Ascending aorta (tissue), 2 donors: ENCODE measurements at places on chromosomes 13 and 19.

DNA sequence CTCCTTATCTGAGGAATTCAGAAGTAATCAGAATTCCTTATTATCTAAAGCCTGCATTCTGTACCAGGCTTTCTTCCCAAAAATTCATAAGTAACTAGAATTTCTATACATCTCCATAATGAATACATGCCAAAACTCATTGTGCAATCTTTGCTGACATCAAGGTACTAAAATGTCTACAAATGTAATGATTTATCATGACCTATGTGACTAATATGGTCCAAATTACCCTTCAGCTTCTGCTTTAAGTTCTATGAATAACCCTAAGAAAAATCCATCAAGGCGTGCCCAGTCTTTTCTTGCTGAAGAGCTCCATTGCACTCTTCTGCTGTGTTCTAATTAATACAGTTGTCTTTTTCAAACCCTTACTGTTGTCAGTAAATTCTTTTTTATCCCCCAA lies 58.5 kb upstream of the SLITRK1 start:
- no peaks in the 10 kb centered on the region for H3K27me3 ChIP-seq
- no peaks in the 10 kb centered on the region for H3K36me3 ChIP-seq
- no peak for DNase-seq
- H3K4me1 ChIP-seq: no peaks in the 10 kb centered on the region

- no peaks in the 10 kb centered on the region for H3K4me1 ChIP-seq
- H3K4me3 ChIP-seq: no peak overlapping the region
- no peaks in the 10 kb centered on the region for H3K27me3 ChIP-seq
- no peaks in the 10 kb centered on the region for H3K36me3 ChIP-seq
Measured at GRCh38 chr13:114222461-114222968, 12.2 kb upstream of the CDC16 start.

DNA sequence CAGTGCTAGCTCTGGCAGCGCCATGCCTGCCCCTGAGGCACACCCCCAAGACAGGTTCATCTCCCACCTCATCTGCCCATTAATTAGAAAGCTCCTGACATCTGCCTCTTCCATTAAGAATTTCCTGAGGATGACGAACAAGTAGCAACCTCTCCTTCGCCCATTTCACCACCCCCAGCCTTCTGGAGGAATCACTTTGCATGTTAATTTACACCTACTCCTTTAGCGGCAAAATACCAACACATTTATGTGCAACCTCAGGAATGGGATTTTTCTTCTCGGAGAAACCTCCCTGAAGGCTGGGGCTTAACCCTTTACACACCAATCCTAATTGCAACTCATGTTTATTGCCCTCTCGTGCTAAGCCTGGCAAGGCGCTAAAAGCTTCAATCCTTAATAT lies 13.8 kb downstream of the SLC7A1 start:
- H3K27me3 ChIP-seq: no peaks in the 10 kb centered on the region
- H3K27ac ChIP-seq: no peak overlapping the region
- H3K36me3 ChIP-seq: no peaks in the 10 kb centered on the region
- H3K4me1 ChIP-seq: no peaks in the 10 kb centered on the region
- no peak overlapping the region for H3K4me3 ChIP-seq
- DNase-seq: no peak

DNA sequence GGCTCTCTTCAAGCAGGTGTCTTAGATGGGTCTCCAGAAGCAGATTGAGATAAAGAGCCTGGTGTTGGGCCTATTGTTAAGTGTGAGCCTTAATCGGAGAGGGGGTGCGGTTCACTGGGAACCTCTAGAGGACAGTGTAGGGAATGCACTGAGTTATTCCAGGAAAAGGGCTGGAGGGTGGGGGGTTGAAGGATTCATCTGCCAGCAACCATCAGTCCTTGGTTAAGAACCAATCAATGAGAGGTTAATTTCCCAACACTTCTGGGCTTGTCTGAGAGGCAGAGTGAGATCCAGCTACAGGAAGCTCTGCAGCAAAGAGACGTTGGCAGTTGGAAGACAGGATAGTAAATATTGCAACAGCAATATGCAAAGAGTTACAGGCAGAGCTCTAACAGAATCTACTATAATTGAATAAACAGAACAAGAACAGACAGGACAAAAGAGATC lies 28.7 kb downstream of the CYP4F2 start:
- H3K27ac ChIP-seq: no peak overlapping the region
- no peaks in the 10 kb centered on the region for H3K36me3 ChIP-seq
- no peaks in the 10 kb centered on the region for H3K4me1 ChIP-seq

DNA sequence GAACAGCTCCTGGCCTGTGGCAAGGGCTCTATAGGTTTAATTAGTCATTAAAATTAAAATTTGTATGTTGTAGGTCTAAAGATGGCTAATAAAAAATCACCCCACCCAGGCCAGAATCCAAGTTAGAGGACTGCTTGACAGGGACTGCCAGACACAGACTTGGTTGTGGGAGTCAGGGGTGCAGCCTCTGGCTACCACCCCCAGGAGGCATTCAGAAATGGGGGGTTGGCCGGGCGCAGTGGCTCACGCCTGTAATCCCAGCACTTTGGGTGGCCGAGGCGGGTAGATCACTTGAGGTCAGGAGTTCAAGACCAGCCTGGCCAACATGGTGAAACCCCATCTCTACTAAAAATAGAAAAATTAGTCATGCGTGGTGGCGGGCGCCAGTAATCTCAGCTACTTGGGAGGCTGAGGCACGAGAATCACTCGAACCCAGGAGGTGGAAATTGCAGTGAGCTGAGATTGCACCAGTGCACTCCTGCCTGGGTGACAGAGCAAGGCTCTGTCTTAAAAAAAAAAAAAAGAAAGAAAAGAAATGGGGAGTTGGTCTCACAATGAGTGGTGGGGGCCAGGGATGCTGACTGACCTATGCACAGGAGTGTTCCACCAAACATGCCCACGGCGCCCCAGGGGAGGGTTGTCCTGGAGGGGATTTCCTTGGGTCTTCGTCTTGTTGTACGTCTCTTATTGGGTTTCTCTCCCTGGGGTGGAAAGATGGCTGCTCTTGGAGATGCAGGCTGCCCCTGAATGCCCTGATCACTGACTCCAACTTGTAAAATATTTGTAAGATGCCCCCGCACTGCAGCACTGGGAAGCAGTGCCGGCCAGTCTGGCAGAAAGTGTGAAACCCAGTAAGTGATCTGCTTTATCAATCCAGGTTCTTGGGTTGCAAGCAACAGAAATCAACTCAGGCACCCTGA lies 68.8 kb downstream of the SIPA1L3 start:
- no peaks in the 10 kb centered on the region for H3K4me1 ChIP-seq
- no peaks in the 10 kb centered on the region for H3K27me3 ChIP-seq
- no peaks in the 10 kb centered on the region for H3K36me3 ChIP-seq
- no peak for DNase-seq
